Activated CD8-positive, alpha-beta memory T cell treated with anti-CD3 and anti-CD28 coated beads for 4 hours (primary cell): ENCODE measurements at places on chromosomes 7 and 10.

DNA sequence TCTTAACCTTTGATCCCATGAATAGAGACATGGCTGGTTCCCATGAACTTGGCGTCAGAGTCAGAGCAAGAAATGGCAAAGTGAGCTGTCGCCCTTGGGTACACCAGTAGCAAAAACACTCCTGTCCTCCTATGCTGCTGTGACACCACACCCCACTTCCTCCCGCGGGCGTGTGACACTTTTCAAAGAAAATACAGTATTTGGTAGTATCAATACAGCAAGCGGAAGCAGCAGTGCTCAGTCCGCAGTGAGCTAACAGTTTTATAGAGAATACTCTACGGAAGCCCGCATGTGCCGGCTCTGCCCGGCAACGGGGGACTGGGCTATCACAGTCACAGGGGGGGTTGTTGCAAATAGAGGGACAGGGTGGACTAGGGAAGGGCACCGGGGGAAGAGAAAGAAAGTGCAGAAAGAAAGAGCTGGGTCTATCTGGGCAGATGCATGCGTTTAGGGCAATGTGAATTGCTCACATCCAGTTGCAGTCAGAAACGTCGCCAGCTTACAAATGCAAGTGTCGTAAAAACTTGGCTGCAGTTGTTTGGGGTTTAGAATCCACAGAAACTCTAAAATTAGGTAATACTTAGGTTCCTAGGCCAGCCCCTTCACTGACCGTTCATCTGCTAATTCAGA, 49.8 kb downstream of the PRKCQ start:
- DNase-seq, result peak; percentile 58

DNA sequence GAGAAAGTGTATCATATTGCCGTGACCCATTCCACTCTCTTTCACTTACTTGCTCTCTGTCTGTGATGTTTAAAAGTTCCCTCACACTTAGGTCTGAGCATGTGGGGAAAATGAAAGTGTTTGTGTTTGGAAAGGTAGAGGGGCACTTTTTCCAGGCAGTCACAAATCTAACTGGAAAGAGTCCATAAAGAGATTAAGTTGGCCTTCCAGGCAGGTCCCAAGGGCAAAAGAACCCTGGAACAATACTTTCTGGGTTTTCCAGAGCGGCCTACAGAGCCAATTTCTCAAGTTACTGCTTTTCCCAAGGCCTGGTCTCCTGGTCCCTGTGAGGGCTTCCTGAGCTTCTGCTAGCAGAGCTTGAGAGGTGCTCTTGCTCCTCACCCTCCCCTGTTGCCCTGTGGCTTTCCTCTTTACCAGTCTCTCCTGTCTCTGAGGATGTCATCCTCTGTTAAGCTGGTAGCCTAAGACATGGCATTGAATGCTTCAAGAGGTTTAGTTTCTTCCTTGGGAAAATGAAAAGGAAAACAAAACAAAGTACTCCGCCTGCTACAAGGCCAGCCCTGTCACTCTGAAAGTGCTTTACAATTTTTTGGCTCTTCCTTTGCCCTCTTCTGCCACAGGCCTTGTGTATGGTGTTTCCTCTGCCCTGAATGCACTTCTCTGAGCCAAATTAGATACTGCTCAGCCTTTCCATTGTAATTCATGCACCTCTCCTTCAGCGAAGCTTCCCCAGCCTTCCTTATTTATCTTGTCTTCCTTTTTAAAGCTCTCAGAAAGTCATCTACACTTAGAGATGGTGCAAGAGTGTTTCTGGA, 20.1 kb downstream of the TES start:
- DNase-seq, result no peak

DNA sequence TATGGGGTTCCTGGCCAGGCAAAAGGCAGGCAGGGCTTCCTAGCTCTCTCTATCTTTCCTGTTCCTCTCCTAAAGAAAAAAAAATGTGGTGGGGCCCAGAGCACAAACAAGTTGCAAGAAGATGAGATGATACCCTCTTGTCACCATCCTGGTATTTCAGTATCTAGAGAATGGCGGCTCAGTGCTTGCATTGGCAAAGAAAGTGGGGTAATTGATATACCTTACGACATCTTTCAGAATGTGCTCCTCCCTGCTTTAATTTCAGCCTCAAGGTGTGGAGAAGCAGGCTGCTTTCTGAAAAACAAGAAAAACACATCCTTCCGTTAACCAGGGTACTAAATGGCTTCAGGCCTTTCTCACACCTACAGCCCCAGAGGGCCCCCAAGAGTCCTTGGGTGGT, 34.5 kb upstream of the CUX1 start:
- DNase-seq, result no peak

GRCh38 chr10:101266381-101267289, 37.4 kb upstream of the LBX1 start:
- no peak for DNase-seq

DNA sequence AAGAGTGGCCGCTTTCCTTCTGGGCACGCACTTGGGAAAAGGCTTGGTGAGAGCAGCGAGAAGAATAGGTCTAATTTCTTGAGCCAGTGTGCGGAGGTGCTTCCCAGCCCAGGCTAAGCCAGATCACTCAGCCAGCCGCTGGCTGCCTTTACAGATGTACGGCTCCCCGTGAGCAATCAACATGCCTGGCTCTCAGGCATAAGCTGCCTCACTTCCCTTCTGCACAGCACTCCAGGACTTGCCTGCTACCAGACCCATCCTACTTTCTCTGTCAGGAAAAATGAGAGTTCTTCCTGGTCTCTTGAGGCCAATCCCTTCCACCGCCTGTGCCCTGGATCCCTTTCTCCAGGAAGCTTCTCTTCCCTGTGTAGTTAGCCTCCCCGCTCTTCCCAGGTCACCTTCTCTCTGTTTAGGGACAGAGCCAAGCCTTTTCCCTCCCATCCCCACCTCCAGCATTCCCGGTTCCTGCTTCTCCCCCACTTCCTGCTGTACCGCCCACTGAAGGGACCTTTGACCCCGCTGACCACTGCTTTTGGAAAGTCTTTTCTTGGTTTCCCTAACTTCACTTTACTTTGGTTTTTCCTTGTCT, 1.1 kb upstream of the ACTR3C start:
- no peak for DNase-seq

- DNase-seq, result no peak
Measured at GRCh38 chr10:118213436-118213835, 128.7 kb downstream of the FAM204A start.

- no peak for DNase-seq
Measured at GRCh38 chr10:73875139-73875475, 752 bp upstream of the CAMK2G start.

- DNase-seq, result no peak
Measured at GRCh38 chr10:10394933-10395658, 622.6 kb upstream of the CELF2 start.

- DNase-seq, result no peak
Measured at GRCh38 chr10:33596422-33596821, 262.0 kb upstream of the NRP1 start.

GRCh38 chr7:28873365-28873764, 84.8 kb downstream of the TRIL start:
- no peak for DNase-seq

- no peak for DNase-seq
Measured at GRCh38 chr7:112930787-112931186, 140.6 kb upstream of the TMEM168 start.

GRCh38 chr10:111785921-111786320, 397.6 kb downstream of the GPAM start:
- DNase-seq, result no peak

- DNase-seq, result no peak
Measured at GRCh38 chr7:1954366-1955004, 278.3 kb downstream of the MAD1L1 start.
